Stimulated activated CD4-positive, alpha-beta T cell treated with anti-CD3 and anti-CD28 coated beads, Interleukin-12 subunit alpha, Interleukin-12 subunit beta, amount 100 ng/mL, for 4 hours (primary cell): ENCODE measurements at places on chromosomes 4 and X.

DNA sequence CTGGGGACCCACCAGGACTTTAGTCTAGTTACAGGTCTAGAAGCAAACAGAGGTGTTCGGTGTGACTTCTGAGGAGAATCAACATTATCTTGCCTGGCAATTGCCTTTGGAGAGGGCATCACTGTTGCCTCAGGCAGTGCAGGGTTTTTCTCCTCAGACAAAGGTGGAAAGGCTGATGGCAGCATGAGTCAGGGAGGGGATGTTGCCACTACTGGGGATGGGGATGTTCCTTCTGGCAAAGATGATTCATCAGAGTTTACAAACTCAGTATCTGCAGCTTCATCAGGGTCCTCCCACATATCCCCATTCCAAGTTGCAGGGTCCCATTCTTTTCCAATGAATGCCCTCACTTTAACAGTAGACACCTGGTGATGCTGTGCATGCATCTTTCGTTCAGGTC, 91.3 kb upstream of the GALNTL6 start:
- no peak for DNase-seq

- no peak for DNase-seq
These were observed 408.0 kb upstream of the SPOCK3 start for GRCh38 chr4:167642250-167642649.

- DNase-seq = no peak
These were observed 223.8 kb downstream of the IL1RAPL2 start for GRCh38 chrX:104789784-104790183.

GRCh38 chr4:144313370-144313769, 172.9 kb upstream of the GYPA start:
- DNase-seq = no peak

DNA sequence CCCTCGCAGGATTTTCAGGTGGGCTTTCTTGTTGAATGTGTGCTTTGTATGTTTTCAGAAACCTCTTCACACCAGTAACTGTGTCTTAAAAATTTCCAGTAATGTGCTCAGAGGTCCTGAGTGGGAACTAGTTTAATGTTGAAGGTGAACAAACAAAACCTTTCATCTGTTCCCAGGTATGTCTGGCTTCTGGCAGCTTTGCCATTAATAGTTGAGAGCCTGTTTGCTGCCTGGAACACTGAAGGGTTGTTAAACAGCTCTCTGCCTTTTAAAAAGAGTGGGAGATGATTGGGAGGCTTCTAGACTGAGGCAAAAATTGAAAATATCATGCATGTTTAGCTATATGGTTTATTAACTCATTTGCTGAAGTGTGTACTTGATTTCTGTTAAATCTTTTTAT, 161.2 kb upstream of the AGTR2 start:
- no peak for DNase-seq
